ENCODE measurements at places on chromosomes 3 and 15. TPM values are rescaled to one million over a fixed set of nuclear protein-coding genes. Genes with fewer than 3 reads are reported as not detected.

The PLA2G4D gene
- total RNA-seq = not detected

DNA sequence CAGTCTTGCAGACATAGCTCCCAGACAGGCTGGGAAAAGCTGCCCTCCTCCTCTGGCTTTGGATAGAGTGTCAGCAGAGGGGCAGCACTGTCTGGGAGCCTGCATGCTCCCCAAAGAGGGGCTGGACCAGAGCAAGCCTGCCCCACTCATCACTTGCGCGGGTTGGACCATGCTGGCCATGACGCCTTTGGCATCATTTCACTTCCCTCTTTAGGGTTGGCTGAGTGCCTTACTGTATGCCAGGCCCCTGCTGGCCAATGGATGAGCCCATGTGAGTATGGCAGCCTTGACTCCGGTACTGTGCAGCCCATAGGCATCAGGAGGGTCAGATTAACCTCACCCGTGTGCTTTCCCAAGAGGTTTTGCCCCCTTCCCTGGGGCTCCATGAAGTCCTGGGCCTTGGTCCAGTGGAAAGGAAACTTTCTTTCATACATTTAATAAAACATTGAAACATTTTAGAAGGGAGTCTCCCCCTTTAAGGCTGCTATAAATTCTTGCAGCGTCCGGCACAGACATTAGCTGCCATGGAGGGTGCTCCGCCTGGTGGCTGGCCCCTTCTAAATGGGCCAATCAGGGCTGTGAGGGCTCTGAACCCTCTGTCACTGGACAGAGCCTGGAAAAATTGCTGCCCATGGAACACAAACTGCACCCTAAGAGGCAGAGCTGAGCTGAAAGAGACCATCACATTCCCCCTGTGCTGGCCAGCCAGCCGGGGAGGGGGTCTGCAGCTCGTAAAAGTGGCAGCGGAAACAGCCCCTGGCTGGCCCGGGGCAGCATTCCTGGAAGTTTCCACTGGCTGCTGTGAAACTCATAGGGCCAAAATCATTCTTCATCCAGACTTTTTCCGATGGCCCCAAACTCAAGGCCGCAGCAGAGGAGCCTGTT lies 20.8 kb upstream of the DUSP7 start:
- no peak for DNase-seq

The OCA2 gene
- total RNA-seq = 0.35 TPM

GRCh38 chr3:49013738-49014660 lies 4.4 kb downstream of the DALRD3 start:
- peak; percentile 67 for DNase-seq

The LXN gene
- total RNA-seq = 2.2 TPM

Data from natural killer cell (primary cell).